ENCODE measurements at places on chromosomes 1 and 21. TPM values are rescaled to one million over a fixed set of nuclear protein-coding genes. Genes with fewer than 3 reads are reported as not detected.

Gene SLC39A1
- total RNA-seq: 99.7 TPM

Gene FCGR1A
- total RNA-seq: not detected

Gene BRINP2
- not detected for total RNA-seq

Gene COL11A1
- total RNA-seq: 261 TPM

Gene WDR64
- not detected for total RNA-seq

Gene GRHL3
- total RNA-seq: not detected

Gene DMRTA2
- not detected for total RNA-seq

Gene ELOVL1
- 154 TPM for total RNA-seq

Gene SLC30A10
- not detected for total RNA-seq

Gene KNCN
- not detected for total RNA-seq

Gene SERTAD4
- total RNA-seq: 3.3 TPM

Gene PEX11B
- total RNA-seq: 33.5 TPM

Gene AKNAD1
- not detected for total RNA-seq

Gene PGBD5
- 0.05 TPM for total RNA-seq

Gene BRINP3
- not detected for total RNA-seq

Gene VCAM1
- total RNA-seq: not detected

Gene VAMP3
- 138 TPM for total RNA-seq

Gene FCRL2
- total RNA-seq: not detected

Gene LCE1F
- total RNA-seq: not detected

Gene AGO4
- total RNA-seq: 5.0 TPM

All from HFFc6 (cell line).